ENCODE measurements at places on chromosomes 6 and 20. TPM values are rescaled to one million over a fixed set of nuclear protein-coding genes. Genes with fewer than 3 reads are reported as not detected.

GRCh38 chr6:13412639-13413465 is 74.5 kb downstream of the GFOD1 start:
- DNase-seq: no peak

- no peak for DNase-seq
Measured at GRCh38 chr6:113763876-113764275, 93.3 kb upstream of the MARCKS start.

DNA sequence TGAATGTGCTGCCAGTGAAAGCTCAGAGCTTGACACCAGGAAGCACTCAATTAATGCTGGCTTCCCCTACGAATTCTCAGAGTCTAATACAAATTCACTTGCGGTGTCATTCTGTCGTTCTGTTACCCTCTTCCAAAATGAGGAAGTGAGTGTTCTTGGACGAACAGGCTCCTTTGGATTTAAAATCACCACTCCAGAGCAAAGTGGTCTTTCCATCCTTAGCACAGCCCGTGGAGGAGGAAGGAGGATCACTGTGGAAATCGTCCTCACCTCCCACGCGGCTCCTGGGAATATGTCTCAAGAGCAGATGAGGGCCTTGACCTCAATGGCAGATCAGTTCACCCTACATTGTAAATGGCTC is 41.7 kb downstream of the RIOK1 start:
- no peak for DNase-seq

Gene RIPPLY2
- total RNA-seq: not detected

All from activated T-cell treated with anti-CD3 and anti-CD28 coated beads, Interleukin-2, amount 50 U/mL, for 4 hours (primary cell).